ENCODE measurements at places on chromosomes 4 and X.

DNA sequence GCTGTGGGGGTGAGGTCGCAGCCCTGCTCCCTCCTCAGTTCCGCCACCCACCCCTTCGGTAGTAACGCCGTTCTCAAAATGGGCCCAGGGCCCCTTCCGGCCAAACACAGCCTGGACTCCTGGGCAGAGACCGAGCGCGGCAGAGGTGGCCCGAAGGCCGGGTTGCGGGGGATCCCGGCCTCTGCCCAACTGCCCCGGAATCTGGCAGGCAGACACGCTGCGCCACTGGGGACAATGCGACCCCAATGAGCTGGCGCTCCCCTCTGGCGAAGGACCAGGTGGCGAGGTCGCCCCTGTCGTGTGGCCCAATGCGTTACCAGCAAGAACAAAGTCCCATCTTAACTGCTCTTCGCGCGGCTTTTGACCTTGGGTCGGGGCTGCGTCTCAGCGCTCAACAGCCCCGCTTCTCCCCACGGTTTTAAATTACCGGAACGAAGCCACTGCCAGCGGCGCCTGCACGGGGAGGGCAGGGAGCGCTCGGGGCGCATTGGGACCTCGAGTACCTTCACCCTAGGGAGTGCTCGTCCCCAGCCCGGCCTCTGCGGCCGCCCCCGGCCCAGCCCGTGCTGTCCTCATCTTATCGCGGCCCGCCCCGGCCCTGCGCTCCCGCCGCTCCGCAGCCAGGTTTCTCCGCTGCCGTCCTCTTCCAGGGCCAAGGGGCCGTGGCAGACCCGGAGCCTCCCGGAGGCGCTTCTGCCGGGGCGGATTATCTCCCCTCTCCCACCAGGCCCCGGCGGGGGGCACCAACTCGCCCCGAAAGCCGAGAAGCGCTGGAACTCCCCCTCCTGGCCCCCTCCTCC lies 22.2 kb upstream of the HMX1 start:
- no peak for DNase-seq

- DNase-seq: no peak
Measured at GRCh38 chr4:151099976-151100417, 569 bp downstream of the RPS3A start.

GRCh38 chr4:7876201-7876875 lies 63.3 kb downstream of the AFAP1 start:
- DNase-seq: no peak

DNA sequence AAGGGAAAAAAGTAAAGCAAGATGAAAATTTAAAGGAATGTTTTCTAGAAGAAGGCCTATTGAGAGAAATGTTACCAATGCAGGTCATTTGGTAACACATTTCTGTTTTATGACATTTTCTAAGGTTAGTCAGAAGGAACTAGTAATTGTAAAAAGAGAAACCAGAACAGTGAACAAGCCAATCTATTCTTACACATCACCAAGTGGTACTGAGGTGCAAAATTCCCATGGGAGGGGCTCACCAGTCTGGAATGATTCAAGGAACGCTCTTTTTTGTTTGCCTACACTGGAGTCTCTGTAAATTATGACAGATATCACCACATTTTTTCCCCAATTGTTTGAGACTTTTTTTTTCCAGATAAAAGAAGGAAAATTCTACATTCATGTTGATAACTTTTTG lies 404.7 kb upstream of the CNKSR2 start:
- no peak for DNase-seq

GRCh38 chr4:32172761-32173160 lies 1452.6 kb downstream of the PCDH7 start:
- DNase-seq: no peak

DNA sequence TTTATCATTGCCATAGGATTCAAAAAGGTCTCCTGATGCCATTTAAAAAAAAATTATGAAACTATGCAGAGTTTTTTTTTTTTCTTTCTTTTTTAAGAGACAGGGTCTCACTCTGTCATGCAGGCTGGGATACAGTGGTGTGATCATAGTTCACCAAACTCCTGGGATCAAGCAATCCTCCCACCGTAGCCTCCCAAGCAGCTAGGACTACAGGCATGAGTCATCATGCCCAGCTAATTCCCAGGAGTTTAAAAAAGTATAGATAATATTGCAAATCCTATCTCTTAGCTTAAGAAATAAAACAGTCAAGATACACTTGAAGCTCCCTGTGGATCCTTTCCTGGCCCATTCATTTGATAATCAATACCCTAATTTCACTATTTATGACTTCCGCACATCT lies 58.6 kb upstream of the PRSS48 start:
- no peak for DNase-seq

GRCh38 chrX:10783451-10783995 lies 163.1 kb upstream of the MID1 start:
- no peak for DNase-seq

DNA sequence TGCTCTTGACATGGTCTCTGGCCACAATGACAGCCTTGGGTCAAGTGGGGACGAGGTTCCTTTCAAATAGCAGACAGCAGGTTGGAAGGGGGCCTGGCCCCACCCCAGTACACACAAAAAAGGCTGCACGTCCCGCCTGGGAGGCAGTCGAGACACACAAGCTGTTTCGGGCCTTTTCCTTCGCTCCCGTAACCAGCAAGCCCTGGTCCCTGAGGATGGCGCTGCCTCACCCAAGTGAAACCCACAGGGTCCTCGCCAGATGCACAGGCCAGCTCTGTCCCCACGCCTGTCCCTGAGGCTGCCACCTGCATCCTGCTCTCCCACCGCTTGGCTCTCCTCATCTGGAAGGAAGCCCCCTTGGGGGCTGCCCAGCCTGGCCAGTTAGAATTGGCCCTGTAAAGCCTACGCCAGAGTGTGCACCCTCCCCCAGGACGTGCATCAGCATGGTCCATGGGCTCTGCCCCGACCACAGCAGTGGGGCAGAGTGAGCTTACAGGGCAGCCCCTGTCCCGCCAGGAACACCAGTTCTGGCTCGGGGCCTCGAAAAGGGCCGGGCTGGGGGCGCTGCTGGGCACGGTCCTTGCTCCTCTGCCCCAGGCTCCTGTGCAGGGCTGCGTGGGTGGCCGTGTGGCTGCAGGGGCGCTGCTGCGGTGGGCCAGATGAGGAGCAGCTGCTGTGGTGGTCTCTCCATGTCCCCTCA lies 2.0 kb downstream of the CPLX1 start:
- DNase-seq: no peak

DNA sequence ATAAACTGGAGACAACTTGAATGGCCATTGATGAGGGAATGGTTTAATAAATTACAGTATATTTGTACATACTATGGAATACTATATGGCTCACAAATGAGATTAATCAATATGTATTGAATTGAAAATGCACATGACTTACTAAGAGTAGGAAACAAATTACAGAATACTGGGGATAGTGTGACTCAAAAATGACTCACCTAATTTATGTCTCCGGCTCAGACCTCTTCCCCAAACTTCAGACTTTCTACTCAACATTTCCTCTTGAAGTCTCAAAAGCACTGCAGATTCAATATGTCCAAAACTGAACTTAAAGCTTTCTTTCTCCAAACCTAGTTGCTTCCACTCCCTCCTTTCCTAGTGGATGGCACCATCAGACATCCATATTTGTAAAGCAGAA lies 28.8 kb upstream of the GRIA3 start:
- DNase-seq: no peak

DNA sequence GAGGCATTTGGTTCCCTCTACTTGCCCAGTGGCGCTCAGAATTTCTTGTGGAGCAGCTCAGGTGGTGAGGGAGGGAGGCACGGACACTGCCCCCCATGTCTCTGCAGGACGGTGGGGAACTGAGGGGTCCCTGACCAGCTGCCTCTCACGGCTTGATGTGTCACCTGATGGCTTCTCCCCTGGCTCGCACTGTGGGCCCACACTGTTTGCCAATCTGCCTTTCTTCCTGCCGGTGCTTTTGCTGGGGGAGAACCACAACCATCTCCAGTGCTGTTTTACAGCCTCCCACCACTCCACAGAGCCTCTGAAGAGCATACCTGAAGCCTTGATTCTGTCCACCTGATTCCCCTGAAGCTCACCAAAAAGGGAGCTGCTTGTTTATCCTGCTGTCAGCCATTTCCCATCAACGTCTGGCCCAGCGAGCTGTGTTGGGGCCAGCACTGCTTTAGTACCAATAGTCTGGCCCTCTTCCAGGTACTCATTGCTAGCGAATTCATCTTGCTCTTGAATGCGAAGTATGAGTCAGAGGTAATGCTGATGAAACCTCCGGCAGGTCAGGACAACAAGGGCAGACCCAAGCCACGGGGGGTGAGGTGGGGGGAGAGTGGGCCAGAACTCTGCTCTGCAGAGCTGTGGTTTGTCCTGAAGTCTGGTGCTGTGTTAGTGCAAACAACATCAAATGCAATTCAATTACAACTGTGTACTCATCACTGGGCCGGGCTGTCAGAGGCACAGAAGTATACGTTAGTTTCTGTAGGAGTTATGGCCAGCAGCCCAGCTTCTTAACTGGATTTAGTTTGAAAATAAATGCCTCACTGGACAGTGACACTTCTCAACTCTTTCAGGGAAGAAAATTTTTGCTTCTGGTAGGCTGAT lies 208.3 kb upstream of the JADE1 start:
- no peak for DNase-seq

- peak; percentile 18 for DNase-seq
Measured at GRCh38 chr4:39526765-39527295, 409 bp downstream of the UGDH start.

DNA sequence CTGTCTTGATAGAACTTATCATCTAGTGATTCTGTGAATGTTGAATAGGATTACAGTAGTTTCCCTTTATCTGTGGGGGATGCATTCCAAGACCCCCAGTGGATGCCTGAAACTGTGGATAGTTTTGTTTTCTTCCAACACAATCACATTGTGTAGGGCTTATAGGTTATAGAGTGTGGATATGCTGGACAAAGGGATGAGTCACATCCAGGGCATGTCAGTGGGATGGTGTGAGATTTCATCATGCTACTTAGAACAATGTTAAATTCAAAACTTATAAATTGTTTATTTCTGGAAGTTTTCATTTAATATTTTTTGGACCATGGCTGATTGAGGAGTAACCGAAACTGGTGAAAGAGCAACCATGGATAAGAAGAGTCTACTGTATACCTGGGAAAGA lies 432.3 kb upstream of the ATOH1 start:
- DNase-seq: no peak

GRCh38 chr4:59044286-59044900 lies 1934.2 kb upstream of the IGFBP7 start:
- DNase-seq: no peak

GRCh38 chrX:116009861-116010710 lies 160.5 kb upstream of the AGTR2 start:
- no peak for DNase-seq

- DNase-seq: no peak
Measured at GRCh38 chr4:113756005-113756410, 5.5 kb downstream of the CAMK2D start.

- DNase-seq: no peak
Measured at GRCh38 chrX:15758140-15758539, 20.1 kb downstream of the CA5B start.

DNA sequence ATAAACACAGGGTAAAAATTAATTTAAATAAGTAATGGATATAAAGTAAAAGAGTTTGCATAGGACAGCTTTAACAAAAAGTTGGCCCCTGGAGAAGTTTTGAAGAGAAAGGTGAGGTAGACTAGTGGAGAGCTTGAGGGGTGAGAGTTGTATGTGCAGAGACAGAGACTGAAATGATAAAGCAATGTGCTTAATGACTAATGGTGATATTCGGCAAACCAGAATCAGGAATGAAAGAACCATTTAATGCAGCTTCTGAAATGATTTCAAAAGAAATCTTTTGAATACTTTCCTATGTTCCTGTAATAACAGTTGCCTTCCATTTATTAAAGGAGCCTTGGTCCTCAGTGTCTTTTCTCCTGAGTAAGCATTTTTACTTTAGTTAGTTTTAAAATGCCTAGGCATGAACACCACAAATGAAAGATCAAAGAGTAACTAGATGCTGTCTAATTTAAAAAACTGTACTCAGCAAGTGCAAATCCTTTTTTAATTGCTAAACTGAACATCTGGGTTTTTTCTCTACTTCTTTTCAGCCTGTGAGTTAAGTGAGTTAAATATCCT lies 28.5 kb downstream of the CAMK2D start:
- no peak for DNase-seq
